ENCODE measurements at places on chromosomes 2 and 18.

- no peak for DNase-seq
Observed at GRCh38 chr18:49608366-49609255, 46.8 kb downstream of the LIPG start.

DNA sequence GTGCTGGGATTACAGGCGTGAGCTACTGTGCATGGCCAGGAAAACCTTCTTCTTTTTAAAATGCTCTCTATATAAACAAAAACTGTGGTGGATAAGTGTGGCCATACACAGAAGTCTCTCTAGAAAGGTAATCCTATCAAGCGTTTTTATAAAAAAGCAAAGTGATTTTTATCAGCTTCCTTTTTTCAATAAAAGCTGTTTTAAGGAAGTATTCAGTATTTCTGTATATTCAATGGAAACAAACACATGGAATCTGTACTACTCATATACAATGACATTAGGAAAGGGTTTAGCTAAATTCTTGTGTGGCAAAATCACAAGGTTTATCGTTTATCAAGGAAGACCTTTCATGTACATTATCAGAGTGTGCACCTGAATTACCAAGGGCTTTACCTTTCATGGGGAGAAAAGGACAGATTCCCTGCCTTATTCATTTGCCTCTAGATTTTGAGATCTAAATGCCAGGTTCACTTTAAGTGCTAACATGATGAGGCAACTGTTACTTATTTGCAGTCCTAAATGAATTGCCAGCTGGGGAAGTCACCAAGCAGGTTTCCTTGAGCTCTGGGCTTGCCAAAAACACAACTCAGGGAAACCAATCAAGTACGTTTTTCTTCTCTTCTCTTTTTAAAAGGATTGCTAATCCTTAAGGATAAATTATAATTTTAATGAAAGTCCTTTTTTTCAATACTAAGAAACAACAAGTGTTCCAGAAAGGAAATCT lies 70.8 kb downstream of the RTN4 start:
- peak; percentile 42 for DNase-seq

- peak; percentile 39 for DNase-seq
Observed at GRCh38 chr2:64145119-64145518, 899 bp upstream of the PELI1 start.

- DNase-seq = no peak
Observed at GRCh38 chr18:66510357-66511045, 93.4 kb downstream of the CDH19 start.

DNA sequence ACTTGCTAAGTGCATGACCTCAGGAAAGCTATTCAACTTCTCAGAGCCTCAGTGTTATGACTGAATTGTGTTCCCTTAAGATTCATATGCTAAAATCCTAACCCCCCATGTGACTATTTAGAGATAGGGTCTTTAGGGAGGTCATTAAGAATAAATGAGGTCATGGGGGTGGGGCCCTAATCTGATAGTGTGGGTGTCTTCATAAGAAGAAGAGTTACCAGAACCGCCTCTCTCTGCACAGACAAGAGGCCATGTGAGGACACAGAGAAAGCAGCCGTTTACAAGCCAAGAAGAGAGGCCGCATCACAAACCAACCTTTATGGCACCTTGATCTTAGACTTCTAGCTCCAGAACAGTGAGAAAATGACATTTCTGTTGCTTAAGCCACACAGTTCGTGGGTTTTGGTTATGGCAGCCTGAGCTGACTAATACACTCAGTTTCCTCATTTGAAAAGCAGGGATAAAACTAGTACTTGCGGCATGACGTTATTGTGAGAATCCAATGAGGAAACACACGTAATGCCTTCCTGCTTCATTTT lies 9.9 kb downstream of the SH2D6 start:
- no peak for DNase-seq

- DNase-seq = no peak
Observed at GRCh38 chr2:222358876-222359275, 60.1 kb upstream of the PAX3 start.

- no peak for DNase-seq
Observed at GRCh38 chr2:127305990-127306585, 12.1 kb upstream of the ERCC3 start.

- peak; percentile 8 for DNase-seq
Observed at GRCh38 chr2:172097557-172098131, 5.1 kb downstream of the DLX2 start.

- peak; percentile 60 for DNase-seq
Observed at GRCh38 chr18:686339-687111, 25.9 kb downstream of the ENOSF1 start.

DNA sequence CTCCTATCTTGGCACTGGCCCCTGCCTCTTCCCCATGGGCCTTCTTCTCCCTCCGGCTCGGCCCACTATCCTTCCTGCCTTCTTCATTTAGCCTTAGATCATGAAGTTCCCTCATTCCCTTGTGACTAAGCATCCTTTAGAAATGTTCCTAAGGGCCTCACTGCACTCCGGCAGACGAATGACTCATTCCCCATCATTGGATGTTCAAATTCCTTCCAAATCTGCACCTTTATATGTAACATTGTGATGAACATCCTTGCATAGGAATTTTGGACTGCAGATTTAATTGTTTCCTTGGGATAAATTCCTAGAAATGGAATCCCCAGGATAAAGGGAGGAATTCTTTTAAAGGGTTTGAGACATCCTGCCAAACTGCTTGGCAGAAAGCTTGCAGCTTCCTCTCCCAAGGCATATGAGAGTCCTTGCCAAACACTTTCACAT lies 19.0 kb downstream of the CRACDL start:
- no peak for DNase-seq

- DNase-seq = no peak
Observed at GRCh38 chr2:151861174-151861573, 33.0 kb upstream of the ARL5A start.

DNA sequence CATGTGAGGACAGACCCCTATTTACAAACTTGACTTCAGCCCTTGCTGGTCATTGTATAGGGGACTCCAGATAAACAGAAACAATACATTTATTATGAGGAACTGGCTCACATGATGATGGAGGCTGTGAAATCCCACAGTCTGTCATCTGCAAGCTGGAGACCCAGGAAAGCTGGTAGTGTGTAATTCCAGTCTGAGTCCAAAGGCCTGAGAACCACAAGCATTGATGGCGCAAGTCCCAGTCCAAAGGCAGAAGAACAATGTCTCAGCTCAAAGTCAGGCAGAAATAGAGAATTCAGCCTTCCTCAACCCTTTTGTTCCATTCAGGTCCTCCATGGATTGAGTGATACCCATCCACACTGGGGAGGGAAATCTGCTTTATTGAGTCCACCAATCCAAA lies 28.1 kb upstream of the SPP2 start:
- DNase-seq = no peak

DNA sequence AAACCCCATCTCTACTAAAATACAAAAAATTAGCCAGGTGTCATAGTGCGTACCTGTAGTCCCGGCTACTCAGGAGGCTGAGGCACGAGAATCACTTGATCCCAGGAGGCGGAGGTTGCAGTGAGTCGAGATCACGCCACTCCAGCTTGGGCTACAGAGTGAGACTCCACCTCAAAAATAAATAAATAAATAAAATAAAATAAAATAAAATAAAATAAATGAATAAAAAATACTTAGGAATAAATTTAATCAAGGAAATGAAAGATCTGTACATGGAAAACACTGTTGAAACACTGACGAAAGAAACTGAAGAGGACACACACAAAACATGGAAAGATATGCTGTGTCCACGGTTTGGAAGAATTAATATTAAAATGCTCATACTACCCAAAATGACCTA lies 56.5 kb upstream of the ASPRV1 start:
- DNase-seq = no peak

DNA sequence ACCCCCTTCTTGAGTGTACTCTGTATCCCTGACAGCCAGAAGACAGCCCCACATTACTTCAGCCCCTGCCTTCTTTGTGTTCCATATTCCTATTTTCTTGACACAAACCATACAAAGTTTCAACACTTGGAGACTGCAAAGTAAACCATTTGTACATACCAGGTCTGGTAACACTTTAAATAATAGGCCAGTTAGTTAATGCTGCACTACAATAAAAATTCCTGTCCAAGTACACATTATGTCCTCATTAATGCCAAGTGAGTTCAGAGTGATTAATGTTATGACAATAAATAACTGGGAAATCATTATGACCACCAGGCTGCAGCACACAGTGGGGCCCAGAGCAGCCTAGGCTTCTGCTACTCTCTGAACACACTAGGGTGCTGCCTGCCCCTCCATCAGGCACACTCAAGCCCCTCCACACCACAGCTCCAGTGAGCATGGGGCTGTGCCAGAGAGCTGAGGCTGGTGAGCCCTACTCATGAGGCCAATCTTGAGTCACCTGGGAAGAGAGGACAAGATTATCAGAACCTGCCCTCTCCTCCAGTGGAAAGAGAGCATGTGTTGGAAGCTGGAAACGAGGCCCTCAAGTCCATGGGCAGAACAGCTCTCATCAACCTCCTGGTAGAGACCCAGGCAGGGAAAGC lies 138.7 kb downstream of the TTC32 start:
- no peak for DNase-seq

DNA sequence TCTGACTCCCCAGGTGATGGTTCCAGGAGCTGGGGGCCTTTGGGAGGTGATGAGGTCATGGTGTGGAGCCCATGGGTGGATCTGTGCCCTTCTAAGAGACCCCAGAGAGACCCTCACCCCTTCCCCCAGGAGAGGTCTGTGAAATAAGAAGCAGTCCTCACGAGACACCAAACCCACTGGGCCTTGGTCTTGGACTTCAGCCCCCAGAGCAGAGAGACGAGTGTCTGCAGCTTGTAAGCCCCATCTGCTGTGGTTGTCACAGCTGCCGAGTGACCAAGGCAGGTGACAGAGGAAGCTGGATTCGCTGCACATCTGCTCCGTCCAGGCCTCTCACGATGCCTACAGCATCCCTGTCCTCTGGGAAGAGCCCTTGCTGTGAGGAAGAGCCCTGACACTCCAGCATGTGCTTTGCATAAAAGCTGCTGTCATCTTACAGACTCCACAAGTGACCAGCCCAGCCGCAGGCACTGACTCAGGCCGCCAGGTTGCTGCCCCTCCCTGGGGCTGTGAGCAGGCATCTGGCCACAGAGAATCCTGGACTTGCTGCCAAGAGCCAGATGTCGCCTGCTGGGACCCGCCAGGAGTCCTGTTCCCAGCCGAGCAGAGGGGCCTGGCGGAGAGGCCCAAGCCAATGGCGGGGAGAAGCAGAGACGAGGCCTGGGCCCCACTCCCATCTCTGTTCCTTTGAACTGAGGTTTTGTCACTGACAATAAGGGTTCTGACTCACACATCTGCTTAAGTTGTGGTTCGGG lies 150.8 kb downstream of the PXDN start:
- DNase-seq = no peak

GRCh38 chr2:200435379-200435778 lies 74.5 kb downstream of the KCTD18 start:
- no peak for DNase-seq

DNA sequence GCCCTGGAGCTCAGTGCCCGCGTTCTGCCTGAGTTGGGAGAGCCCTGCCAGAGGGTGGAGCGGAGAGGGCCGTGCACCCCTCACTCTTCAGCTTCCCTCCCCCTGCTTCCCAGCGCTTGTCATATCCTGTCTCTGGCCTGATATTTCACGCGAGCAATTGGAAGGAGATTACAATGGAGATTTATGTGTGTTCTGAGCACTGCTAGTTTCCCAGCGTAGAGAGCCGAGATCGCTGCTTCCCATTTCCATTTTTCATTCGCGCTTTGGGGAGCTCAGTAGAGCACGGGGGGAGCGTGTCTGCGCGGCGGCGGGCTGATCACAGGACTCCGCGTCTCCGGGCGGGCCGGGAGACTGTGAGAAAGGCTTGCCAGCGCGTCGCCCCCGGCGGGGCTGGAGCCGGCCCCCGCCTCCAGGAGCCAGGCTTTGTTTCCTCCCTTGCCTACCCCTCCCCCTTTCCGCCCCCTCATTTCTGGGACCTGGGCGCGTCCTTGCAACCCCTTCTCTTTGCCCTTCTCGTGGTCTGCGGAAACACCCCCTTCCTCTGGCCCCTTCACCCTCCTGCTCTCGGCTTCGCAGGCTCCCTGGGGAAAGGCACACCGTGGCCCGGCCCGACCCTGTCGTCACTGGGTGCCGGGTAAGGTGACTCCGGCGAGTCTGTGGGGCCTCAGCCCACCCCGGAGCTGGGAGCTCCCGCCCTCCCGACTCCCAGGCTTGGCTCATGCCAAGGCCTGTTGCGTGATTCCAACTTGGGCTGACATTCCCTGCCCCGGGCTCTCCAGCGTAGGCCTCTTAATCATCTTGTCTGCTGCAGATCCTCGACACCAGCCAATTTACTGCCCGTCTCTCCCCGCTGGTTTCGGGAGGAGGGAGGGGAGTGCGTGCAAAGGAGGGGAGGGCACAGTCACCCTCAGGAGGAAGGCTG lies 5.8 kb downstream of the DLX2 start:
- DNase-seq = peak; percentile 63

GRCh38 chr2:101440127-101440738 lies 34.7 kb downstream of the RFX8 start:
- DNase-seq = no peak

DNA sequence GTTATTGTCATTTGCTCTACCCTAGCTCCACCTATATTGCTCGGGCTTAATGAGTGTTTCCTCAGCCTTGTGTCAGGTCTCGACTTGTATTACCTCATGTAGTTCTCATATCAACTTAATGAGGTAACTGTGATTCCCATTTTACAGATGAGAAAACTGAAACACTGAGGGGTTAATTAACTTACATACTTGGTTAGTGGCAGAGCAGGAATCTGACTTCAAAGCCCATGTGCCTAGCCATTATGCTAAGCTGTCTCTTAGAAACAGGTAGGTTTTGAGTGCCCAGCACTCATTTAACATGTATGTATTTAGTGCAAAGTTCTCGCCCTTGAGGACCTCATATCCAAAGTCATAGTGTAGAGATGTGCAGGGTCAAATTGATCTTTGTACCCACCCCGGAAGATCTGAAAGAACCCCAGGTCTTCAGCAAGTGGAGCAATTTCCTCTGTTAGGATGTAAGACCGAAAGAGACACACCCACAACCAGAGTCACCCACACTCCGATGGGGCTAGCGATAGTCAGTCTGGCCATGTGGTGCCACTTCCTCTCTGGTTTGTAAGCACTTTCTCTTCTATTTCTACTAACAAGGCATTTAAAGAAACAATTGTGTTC lies 121.0 kb upstream of the SLC39A10 start:
- no peak for DNase-seq

DNA sequence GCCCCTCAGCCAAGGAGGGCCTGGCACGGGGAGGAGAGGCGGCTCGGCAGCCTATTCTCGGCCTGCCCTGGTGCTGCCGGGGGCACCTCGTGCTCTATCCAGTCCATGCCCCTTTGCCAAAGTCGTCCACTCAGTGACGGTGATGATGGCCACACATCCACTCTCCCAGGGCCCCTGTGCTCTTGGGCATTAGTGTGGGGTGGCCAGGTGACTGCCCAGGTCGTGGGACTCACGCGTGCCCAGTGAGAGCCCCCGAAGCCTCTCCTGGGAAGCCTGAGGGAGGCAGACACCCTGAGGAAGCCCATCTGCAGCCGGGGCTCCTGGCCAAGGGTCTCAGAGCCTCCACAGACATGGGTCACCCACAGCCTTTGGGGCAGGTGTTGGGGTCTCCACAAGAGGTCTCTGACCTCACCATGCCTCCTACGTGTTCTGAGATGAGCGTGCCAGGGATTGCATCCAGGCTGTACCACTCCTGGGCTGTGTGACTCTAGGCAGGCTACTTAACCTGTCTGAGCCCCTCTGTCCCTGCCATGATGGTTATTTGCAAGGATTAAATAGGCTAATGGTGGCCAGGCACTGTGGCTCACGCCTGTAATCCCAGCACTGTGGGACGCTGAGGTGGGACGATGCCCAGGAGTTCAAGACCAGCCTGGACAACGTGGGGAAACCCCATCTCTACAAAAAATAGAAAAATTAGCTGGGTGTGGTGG lies 12.9 kb downstream of the RAMP1 start:
- no peak for DNase-seq
